NCI-H1092 (cell line): ENCODE measurements at places on chromosomes 7 and 10.

DNA sequence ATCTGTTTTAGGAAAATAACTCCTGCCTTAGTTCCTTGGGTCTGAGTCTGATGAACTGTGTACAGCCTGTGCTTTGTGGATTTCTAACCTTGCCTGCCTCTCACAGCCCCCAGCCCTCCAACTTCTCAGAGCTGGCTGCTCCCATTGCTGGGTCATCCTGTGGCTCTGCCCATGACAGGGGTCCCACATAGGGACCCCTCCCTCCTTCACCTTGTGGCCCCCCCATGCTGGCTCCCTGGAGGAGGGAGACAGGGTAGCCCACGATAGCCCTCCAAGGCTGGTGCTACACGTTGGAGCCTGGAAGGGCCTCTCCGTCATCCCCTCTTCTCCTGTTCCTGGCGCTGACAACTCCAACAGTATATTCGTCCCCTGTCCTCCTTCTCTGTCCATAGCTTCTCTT is 2.8 kb upstream of the DENND2A start:
- no peak for DNase-seq

DNA sequence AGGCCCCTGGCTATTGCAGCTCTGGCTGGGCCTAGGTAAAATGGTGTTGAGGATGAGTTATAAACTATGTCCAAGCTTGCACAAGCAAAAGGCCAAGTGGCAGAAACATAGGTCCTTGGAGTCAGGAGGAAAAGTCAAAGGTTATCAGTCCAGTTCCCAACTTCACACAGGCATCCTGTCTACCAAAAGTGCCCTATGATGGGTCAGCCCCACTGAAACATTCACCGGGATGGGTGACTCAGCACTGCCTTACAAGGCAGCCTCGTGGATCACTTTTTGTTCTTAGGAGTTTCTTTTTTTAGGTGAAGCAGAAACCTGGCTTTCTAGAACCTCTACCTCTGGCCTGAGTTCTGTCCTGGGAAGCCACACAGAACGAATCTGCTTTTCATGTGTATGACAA is 158.8 kb upstream of the LYZL2 start:
- DNase-seq = no peak

GRCh38 chr10:72328829-72329204 is 25.9 kb downstream of the DNAJB12 start:
- no peak for DNase-seq

DNA sequence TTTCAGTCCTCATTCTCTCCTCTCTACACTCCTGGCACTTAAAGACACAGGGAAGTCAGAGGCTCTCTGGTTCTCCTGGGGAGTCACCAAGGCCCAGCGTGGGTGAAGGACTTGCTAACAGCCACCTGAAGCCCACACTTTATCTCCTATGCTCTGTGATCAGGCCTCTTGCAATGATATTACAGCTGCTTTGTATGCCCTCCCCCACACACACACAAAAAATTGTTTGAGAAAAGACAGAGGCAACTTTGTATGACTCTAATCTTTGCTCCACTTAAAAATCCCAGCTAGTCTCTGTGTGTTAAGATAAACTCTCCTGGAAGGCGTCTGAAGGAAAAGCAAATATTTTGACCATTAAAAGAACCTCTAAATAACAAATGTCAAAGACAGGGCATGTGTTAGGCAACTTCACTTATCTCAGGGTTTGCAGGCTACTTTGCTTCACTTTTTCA is 507.2 kb downstream of the TNS3 start:
- DNase-seq = no peak

DNA sequence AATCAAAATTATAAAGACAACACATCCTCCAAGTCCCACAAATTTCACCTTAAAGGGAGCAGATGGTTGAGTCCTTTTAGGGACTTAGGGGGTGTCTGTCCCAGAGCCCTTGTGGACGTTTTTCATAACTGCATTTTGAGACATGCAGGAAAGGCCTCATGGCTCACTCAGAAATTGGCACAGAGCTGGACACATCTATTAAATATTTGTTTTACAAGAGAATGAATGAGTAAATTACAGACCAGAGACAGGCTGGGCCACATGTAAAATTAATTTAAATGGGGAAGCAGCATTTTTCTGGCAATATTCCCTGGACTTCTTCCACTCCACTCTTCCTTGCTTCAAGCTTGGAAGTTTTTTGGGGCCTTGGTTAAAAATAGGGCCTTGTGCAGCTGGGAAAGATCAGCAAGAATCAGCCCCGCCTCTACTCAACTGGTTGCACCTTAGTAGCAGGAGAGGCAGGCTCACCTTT is 20.0 kb downstream of the LAMB1 start:
- peak; percentile 77 for DNase-seq

GRCh38 chr10:93160829-93161228 is 87.1 kb downstream of the CYP26A1 start:
- DNase-seq = no peak

DNA sequence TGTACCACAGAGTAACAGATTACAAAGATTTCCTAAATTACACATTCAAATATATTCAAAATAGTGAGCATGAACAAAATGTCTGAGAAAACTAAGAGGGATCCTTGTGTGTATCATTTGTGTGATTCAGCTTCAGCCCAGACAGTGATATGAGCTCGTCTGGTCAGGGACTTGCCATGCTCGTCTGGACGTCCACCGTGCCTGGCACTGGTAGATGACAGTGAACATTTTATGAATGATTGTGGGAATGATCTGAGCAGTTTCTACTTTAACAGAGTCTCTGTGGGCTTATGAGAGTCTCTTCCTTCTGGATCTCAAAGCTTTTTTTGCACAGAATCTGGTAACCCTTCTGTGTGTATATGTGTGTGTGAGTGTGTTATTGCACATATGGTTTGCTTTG is 34.2 kb upstream of the ANKRD2 start:
- DNase-seq = no peak

DNA sequence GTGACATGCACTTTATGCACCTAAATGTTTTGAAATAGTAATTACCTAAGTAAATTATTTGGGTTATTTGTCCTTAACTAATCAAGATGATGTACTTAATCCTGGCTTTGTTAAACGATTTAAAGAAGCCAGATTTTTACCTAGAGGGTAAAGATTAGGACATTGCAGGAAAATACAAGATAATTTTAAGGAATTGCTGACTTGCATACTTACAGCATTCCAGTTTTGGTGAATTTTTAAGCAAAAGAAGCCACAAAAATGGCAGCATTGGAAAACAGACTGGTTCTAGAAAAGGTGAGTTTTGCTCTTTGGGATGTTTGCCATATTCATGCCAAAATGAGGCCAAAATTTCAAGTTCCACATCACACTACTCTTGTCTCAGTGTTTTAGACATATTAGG is 33.4 kb downstream of the BCAP29 start:
- no peak for DNase-seq

DNA sequence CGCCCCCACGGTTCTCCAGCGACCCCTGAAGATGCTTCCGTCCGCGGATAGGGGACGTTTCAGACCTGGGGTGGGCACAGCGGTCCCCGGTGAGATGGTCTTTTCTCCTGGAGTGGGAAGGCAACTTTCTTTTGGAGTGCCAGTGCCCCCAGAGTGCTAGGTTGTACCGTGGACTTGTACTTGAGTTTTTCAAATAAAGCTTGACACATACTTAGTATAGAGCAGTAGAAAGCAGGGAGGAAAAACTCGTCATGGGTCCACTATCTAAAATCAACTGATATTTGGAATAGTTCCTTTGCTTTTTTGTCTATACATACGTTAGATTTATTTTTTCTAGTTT is 28.4 kb downstream of the RBM20 start:
- no peak for DNase-seq

GRCh38 chr7:96120445-96121225 is 201.3 kb downstream of the SLC25A13 start:
- DNase-seq = no peak

DNA sequence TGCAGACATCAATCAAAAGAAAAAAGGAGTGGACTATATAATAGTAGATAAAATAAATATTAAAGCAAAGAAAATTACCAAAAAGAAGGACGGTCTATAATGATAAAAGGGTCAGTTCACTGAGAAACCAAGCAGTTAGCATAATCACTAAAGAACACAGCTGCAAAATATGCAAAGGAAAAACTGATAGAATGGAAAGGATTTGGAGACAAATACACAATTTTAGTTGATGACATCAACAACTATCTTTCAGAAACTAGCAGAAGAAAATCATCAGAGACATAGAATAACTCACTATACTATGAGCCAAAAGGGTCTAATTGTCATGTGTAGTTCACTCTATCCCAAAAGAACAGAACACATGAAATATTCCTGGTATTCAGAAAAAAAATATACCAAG is 316.4 kb upstream of the IGFBP3 start:
- DNase-seq = no peak
